Vagina (tissue), 2 donors: ENCODE measurements at places on chromosomes 16 and 17.

DNA sequence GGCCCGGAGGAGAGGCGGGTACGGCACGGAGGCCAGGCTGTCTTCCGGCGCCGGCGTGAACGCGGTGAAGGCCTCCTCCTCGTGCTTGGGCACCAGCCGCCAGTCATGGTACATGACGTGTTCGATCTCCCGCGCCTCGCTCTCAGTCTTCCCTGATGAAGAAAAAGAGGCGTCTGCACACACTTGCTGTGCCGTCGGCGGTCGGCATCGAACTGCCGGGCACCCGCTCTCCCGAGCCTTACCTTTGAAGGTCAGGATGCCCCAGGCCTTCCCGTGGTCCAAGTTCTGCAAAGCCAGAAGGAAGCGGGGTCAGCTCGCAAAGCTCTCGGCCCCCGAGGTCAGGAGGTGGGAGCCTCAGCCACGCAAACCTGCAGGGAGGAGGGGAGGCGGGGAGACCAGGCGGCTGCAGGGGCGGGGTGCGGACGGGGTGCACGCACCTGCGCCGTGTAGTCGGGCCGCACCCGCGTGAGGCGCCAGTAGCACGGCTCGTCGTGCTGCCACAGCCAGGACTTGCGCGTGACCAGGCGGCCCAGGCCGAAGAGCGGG, at the start of gene EME2:
EME2 (plus strand) TSS at position 449 of the 546 bp plus-strand sequence. CDS start 418 bp downstream, outside the sequence.
- peaks cover 45% of the 10 kb centered on the region for H3K4me1 ChIP-seq
- H3K4me3 ChIP-seq: peak within 1 kb of the TSS; percentile 82
- peak within 1 kb of the TSS; percentile 90 for H3K27ac ChIP-seq
- peaks cover 28% of the 10 kb centered on the region for H3K36me3 ChIP-seq
- no peaks in the 10 kb centered on the region for H3K27me3 ChIP-seq

- H3K4me1 ChIP-seq: no peaks in the 10 kb centered on the region
- H3K27ac ChIP-seq: no peak overlapping the region
These were observed 297.5 kb downstream of the CA10 start for GRCh38 chr17:51860954-51861561.

DNA sequence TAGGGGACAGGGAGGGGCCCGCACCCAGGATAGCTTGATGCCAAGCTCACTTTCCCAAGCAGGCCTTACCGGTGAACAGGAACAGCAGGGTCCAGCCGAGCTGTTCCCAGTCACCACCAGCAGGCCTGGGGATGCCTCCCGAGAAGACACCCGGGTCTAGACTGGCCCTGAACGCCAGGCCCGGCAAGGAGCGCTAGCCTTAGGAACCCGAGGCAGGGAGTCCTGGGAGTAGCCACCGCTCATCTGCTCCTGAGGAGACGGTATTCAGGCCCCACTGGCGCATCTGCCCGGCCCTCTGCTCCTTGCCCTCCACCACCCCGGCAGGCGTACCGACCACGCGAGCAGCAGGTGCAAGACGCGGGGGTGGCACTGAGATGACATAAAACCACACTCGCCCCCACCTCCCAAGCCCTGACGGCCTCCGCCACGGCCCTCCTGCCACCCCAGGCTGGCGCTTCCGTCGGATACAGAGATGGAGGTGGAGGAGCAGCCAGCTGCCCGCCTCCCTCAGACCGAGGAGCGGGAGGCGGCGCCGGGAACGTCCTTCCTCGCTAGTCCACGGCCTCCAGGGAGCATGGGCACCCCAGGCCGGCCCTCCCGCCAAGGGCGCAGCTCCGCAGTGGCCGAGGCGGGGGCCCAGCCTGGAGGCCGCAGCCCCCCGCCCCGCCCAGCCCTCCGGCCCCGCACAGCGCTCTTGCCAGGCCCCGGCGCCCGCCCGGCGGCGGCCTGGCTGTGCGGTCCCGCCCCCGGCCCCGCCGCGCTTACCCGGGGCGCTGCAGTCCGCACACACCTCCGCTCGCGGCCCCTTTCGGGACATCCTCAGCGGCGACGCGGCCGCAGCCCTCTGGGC, 661 bp downstream of the GIT1 start:
- no peak for DNase-seq
- H3K36me3 ChIP-seq: no peaks in the 10 kb centered on the region
- peak overlapping the region; percentile 94 for H3K4me3 ChIP-seq
- H3K27me3 ChIP-seq: no peaks in the 10 kb centered on the region

DNA sequence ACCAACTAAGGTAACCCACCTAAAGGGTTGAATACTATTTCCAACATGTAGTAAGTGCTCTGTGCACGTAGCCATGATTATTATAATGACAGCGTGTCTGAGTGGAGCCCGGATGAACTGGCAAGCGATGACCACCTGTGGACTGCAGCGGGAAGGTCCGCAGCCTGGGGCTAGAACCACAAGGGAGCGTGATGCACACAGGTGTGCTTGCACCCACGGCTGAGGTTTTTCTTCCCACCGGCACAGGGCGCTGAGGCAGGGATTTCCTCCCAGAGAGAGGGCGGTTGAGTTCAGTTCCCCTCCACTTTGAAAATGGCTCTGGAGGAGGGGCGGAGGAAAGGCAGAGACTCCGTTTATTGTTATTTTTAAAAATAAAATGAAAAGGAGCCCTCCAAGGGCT, 221.7 kb upstream of the HSBP1 start:
- H3K4me1 ChIP-seq: no peaks in the 10 kb centered on the region
- DNase-seq: no peak
- no peak overlapping the region for H3K4me3 ChIP-seq

DNA sequence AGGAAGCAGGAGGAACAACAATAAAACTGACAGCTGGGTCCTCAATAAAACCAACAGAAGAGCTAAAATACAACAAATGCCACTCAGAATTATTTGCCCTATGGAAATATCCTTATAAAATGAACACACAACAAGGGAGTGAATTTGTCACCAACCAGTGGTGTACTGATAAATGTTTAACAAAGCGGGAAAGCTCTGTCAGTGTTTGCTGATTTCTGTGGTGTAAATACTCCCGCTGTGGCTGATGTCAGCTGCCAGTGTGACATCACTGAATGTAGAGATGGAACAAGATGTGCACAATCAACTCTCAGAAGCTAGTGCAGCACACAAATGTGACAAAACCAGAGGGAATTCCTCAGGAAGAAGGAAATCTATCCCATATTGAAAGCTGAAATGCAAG, 51.9 kb downstream of the CDYL2 start:
- H3K27me3 ChIP-seq: no peaks in the 10 kb centered on the region
- no peak overlapping the region for H3K27ac ChIP-seq
- H3K36me3 ChIP-seq: no peaks in the 10 kb centered on the region

DNA sequence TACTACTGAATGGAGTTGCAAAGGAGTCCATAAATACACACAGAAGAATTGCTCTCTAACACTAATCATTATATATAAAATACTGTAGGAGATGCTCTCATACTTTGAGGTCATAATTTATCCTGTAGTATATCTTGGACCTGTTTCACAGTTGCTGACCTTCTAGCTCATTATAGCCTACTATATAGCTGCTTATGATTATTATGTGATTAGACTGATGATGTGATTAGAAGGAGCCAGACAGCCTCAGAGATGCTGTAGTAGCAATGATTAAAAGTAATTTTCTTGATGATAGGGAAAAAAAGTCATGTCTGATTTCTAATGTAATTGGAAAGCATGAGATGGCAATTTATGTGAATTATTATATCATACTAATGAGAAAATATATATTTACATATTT, 455.7 kb downstream of the CNTNAP4 start:
- no peaks in the 10 kb centered on the region for H3K36me3 ChIP-seq
- no peak for DNase-seq
- H3K27ac ChIP-seq: no peak overlapping the region

DNA sequence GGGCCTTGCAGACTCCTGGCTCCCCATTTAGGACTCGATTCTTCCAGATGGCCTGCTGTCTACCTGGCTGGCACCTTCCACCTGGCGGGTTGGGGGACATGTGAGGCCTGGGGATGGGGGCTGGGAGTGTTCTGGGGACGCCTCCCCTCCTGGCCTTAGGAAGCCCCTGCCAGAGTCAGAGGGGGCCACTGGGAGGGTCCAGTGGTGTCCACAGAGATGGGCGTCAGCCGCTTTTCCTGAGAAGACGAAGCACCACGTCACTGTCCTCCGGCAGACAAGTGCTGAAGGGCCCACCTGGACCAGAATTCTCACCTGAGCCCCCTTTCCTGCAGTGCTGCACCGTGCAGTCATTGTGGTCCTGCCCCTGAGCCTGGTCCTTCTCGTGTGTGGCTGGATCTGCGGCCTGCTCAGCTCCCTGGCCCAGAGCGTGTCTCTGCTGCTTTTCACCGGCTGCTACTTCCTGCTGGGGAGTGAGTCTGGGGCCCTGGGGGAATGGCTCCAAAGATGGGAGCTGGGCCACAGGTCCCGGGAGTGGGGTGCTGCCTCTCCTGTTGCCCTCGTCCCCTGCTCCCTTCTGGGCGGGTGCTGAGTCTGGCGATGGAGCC, 2.9 kb downstream of the TMEM235 start:
- no peaks in the 10 kb centered on the region for H3K4me1 ChIP-seq
- H3K27me3 ChIP-seq: no peaks in the 10 kb centered on the region
- H3K4me3 ChIP-seq: no peak overlapping the region
- no peak overlapping the region for H3K27ac ChIP-seq
- H3K36me3 ChIP-seq: no peaks in the 10 kb centered on the region

- H3K4me3 ChIP-seq: peak overlapping the region; percentile 58
- H3K4me1 ChIP-seq: peaks cover 37% of the 10 kb centered on the region
- H3K36me3 ChIP-seq: no peaks in the 10 kb centered on the region
- DNase-seq: no peak
- H3K27me3 ChIP-seq: no peaks in the 10 kb centered on the region
- H3K27ac ChIP-seq: peak overlapping the region; percentile 98
These were observed 552 bp downstream of the C17orf58 start for GRCh38 chr17:67995570-67996263.

DNA sequence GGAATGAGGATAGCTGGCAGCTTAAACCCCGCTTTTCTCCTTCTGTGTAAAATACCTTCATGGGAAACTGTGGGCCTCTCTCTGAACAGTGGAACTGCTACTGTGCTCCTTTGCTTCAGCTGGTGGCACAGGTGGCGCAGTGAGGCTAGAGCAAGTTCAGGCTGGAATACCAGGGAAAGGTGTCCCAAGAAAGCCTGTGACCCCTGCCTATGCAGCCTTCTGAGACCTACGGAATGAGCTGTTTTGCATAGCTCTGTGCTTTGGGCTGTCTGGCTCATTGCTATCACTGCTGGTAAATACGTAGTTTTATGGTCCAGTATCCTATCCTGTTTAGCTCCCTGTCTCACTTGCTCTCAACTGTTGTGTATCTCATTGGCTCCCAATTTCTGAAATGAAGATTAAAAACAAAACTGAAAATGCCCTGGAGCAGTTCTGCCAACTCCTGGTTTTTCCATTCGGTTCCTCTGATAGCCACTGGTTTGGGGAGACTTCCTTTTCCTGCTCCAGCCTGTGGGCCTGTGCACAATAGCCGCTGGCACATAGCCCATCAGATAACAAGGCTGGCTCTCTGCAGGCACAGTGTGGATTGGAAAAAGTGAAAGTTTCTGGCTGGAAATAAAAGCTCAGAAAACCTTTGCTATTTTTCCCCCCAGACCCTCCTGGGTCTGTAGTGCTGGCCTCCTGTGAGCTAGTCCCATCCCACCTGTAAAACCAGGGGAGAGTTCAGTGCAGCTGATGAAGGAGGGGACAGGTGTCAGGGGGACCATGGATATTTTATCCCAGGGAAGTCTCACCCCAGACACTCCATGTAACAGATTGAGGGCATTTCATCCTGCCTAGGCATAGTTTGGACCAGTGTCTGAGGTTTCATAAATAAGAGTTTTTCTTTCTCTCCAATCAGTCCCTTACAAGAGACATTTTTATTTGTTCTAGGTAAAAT, 24.0 kb downstream of the LIMD2 start:
- H3K4me3 ChIP-seq: peak overlapping the region; percentile 12
- no peaks in the 10 kb centered on the region for H3K36me3 ChIP-seq
- peak overlapping the region; percentile 58 for H3K27ac ChIP-seq
- no peak for DNase-seq
- H3K4me1 ChIP-seq: peaks cover 41% of the 10 kb centered on the region

DNA sequence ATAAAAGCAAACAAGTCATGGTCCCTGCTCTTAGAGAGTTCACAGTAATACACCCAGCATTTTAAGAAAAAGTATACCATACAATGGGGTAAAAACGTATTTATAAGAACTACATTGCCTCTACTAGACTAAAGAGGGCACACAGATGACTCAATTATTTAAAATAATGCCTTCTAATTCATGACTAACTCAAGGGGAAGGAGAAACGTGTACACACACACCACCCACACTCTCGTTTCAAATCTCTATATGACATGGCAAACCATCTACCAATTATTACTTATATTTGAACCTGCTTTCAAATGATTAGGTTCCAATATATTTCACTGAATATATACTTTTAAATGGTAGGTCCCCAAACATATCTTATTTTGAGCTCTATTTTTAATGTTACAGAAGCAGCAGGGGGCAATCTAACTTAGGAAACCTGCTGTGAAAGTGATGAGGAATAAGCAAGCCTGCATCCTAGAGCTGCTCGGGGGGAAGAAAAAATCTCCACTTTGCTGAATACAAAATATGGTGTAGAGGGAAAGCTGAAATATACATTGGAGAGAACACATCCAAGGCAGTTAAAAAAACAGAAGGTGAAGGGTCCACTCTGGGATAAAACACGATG, 232.4 kb upstream of the PSMD7 start:
- no peak overlapping the region for H3K27ac ChIP-seq
- no peaks in the 10 kb centered on the region for H3K27me3 ChIP-seq
- H3K4me1 ChIP-seq: no peaks in the 10 kb centered on the region
- no peaks in the 10 kb centered on the region for H3K36me3 ChIP-seq

DNA sequence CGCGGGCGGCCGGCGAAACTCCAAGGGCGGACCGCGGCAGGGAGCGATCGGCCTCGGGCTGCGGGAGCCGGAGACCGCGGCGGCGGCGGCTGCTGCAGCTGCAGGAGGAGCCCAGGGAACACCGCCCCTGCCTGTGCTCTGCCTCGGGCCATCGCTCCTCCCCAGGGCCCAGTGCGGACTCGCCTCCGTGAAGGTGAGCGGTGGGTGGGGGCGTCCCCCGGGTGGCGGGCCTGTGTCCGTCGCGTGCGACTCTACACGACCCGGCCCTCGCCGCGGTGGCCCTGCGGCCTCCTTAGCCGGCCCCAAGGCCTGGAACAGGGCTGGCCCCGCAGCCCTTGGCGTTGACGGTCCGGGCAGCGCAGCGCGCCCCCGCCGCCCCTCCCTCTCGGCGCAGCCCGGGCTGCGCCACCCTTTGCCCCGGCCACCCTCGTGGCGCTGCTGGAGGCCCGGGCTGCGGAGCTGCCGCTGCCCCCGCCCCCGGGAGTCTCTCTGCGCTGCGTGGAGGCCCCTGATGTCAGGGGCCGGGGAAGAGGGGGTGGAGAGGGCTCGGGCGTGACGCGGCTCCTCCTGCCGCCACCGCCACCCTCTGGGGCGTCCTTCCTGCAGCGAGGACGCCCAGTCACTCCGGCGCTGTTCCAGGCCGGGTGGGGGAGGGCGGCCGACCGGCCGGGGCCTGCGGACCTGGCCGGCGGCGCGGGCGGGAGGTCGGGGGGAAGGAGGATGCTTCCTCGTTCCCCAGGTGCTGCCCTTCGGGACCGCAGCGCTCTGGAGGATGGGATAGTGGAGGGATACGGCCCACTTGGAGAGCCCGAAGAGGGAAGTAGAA, 485 bp downstream of the DYNLL2 start:
- H3K4me1 ChIP-seq: peaks cover 49% of the 10 kb centered on the region
- H3K27me3 ChIP-seq: no peaks in the 10 kb centered on the region
- H3K4me3 ChIP-seq: peak overlapping the region; percentile 100
- H3K36me3 ChIP-seq: peaks cover 19% of the 10 kb centered on the region

- H3K4me1 ChIP-seq: no peaks in the 10 kb centered on the region
- H3K4me3 ChIP-seq: no peak overlapping the region
- no peaks in the 10 kb centered on the region for H3K27me3 ChIP-seq
- DNase-seq: no peak
- H3K27ac ChIP-seq: no peak overlapping the region
These were observed 304.4 kb downstream of the HS3ST3B1 start for GRCh38 chr17:14605267-14605599.

GRCh38 chr16:55938126-55938525, 63.0 kb upstream of the CES5A start:
- H3K27ac ChIP-seq: no peak overlapping the region
- no peaks in the 10 kb centered on the region for H3K36me3 ChIP-seq
- H3K27me3 ChIP-seq: no peaks in the 10 kb centered on the region
- no peaks in the 10 kb centered on the region for H3K4me1 ChIP-seq
- no peak for DNase-seq
